H7 (cell line): ENCODE measurements at places on chromosomes 7 and 10. TPM values are rescaled to one million over a fixed set of nuclear protein-coding genes. Genes with fewer than 3 reads are reported as not detected.

Gene AS3MT
- total RNA-seq, result 10.7 and 14.5 TPM in 2 replicates

Gene SSC4D
- 19.6 and 25.5 TPM in 2 replicates for total RNA-seq

DNA sequence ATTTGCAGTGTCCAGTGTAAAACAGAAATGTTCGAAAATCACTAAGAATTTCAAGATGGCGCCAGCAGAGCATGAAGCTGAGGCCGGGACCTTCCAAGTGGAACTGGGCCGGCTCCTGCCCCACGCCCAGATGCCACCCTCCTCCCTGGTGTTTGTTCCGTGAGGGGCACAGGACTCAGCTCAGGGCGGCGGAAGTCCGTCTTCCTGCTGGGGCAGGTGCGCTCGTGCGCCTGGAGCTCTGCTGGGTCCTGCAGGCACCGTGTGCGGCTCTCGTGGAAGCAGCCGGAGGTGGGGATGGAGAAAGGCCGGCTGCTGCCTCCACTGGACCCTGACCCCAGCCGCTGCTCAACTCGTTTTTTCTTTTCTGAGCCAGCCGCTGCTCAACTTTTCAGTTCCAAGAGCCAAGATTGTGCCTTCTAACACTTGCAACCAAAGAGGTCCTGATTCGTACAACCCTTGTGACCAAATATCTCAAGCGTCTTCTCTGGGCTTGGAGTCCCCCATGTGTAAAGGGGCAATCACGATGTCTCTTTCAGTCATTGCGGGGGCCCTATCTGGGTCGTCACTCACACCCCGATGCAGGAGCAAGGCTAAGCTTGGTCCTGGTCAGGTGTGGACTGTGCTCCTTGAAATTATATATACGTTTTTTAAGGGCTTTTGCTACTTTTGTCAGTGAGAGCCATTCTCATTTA is 334.4 kb downstream of the ADARB2 start:
- peak; percentile 36 for DNase-seq

GRCh38 chr10:125038637-125039036 is 96.7 kb downstream of the ZRANB1 start:
- peak; percentile 77 for DNase-seq

DNA sequence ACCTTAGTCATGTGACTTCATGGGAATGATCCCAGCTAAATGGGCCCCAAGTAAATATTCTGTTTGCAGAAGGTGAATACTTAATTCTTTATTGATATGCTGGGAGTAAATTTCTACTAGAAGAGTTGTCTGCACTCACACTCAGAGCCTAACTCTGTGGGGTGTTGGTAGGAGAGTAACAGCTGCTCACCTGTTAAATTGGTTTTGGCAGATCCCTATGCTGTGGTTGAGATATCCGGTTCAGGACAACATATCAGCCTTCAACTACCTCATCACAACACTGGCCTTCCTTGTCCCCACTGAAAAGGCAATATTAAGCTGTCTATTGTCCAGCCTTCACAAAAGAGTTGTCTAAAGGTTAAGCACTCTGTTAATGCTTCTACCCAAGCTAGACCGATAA is 738.3 kb downstream of the INHBA start:
- DNase-seq, result no peak

Gene CYP26A1
- total RNA-seq, result 44.4 and 190 TPM in 2 replicates

DNA sequence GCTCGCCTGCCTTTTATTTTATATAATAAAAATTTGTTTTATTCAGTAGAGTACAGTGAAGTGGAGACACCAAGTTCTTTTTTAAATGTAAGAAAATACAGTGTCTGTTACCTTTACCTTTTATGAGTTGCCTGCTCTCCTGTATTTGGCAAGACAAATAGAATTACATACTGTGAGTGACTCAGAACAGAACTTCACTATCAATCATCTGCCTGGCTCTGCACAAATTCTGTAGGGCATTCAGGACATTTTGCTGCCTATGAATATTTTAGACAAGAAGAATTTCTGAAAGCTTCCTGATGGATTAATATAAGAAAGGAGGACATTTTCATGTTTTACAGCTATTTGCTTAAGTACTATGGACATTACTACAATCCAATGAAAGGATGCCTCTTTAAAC is 135.4 kb upstream of the PHF14 start:
- no peak for DNase-seq

- DNase-seq, result peak; percentile 91
Measured at GRCh38 chr10:70672165-70673042, at the start of gene ADAMTS14. Gene ADAMTS14 (plus strand): TSS chr10:70672506. CDS start chr10:70672803, 297 bp downstream.

Gene CLDN3
- total RNA-seq, result 3.3 and 5.9 TPM in 2 replicates

DNA sequence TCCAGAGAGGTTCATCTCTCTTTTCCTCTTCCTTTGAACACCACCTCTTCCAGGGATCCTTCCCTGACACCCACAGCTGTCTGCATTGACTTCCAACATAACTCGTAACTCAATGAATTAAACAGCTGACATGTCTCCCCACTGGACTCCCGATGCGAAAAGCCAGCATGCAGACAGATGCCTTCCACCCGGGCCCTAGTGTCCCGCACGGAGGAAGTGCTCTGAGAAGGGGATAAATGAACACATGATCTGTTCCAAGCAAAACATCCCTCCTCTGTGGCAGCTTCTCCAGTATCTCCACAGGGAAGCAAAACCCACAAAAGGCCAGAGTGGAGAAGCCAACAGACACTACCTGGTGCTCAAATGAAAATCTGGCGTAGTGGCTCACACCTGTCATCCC is 28.3 kb downstream of the OGDHL start:
- peak; percentile 8 for DNase-seq

DNA sequence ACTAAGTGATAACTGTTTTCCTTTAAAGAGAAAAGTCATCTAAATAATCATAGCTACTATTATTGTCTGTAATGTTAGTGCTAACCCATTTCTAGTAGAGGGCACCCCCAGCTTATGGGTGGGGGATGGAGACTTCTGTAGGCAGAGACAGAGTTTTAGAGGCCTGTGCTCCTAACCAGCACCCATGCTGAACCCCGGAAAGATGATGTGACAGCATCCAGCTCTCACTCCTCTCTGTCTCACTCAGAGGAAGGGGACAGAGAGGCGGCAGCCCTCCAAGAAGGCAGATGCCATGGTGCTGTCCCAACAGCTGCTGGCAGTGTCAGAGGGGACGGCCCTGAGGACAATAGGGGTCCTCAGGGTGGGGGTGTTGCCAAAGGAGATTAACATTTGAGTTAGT is 74.4 kb upstream of the PRLHR start:
- DNase-seq, result no peak

DNA sequence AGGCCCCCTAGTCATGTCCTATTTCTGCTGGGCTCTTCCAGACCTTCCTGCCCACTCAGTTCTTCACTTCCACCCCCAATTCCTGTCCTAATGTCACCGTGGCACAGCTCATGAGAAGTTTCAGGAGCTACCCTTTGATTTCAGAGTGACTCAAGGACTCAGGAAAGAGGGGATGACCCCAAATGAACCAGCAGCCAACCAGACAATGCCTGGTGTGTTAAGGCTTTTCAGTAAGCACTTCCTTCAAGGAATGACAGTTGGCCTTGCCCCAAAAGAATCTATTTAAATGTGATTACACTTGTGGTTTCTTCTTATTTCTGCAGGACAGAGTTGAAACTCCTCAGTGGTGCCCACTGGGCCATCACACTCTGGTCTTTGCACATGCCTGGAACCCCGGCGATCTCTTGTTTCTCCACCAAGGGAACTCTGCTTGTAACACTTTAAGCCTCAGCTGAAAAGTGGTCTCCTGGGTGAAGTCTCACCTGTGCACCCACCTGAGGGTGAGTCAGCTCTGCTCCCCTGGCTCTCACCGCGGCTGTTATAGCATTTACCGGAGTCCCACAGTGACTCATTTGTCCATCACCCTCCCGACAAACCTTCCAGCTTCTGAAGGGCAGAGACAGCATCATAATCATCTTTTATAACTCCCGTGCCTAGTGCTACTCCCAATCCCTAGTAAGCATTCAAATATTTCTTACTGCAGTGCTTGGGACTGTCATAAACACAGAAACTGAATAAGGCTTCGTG is 123.0 kb upstream of the SVIL start:
- no peak for DNase-seq

Gene ARHGAP22
- total RNA-seq, result 5.4 and 9.1 TPM in 2 replicates

DNA sequence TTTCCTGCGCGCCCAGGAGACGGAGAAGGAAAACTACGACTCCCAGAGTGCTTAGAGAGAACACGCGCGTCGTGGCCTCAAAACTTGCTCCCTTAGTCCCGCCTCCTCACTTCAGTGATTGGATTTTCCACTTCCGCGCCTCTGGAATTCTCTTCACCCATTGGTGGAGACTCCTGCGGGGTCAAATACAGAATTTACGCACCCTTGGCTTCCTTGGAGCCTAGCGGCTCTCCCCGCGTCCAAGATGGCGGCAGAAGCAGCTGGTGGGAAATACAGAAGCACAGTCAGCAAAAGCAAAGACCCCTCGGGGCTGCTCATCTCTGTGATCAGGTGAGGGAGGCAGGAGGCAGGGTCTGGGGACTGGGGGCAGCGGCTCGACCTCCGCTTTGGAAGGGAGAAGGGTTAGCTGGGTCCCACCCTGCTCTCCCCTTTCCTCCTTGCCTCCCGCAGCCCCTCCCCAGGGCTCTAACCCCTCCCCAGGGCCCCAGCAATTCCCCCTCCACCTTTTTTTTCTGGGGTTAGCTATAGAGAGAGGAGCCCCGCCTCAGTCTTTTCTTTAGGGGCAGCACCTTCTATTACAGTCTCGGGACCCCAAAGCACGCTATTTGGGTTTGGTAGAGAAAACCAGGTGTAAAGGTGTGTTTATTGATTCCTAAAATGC is at the start of gene EXOC4:
EXOC4 (plus strand) TSS at position 221 of the 661 bp plus-strand sequence.
- peak; percentile 89 for DNase-seq

GRCh38 chr10:29183301-29183945 is 105.4 kb upstream of the LYZL1 start:
- DNase-seq, result no peak

GRCh38 chr7:47991741-47992311 is 12.4 kb upstream of the HUS1 start:
- DNase-seq, result peak; percentile 90

DNA sequence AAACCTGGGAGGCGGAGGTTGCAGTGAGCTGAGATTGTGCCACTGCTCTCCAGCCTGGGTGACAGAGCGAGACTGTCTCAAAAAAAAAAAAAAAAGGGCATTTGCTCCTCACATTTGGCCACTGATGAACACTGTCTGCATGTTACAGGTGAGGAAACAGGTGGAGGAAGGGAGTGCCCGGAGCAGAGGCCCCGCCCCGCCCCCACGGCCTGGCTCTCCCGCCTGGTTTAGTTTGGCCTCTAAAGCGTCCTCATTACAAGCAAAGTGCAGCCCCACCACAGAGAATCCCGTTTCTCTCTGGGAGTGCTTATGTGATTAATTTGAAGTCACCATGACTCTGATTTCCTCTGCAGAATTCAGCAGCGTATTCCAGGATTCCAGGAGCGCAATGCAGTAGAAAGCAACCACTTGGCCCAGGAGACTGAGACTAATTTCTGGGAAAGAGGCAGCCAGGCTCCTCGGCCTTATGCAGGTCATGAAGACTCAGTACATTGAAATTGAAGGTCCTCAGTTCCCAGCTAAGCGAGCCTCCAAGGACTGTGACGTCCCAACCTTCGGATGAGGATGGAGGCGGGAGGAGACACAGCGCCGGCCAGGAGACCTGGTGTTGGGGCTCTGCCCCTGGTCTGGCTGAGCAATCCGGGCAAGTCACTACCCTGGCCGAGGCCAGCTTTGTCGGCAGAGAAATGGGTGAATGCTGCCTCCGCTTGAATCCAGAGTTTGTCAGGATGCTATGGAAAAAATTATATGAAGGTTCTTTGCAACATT is 44.7 kb downstream of the RBM17 start:
- DNase-seq, result peak; percentile 82

DNA sequence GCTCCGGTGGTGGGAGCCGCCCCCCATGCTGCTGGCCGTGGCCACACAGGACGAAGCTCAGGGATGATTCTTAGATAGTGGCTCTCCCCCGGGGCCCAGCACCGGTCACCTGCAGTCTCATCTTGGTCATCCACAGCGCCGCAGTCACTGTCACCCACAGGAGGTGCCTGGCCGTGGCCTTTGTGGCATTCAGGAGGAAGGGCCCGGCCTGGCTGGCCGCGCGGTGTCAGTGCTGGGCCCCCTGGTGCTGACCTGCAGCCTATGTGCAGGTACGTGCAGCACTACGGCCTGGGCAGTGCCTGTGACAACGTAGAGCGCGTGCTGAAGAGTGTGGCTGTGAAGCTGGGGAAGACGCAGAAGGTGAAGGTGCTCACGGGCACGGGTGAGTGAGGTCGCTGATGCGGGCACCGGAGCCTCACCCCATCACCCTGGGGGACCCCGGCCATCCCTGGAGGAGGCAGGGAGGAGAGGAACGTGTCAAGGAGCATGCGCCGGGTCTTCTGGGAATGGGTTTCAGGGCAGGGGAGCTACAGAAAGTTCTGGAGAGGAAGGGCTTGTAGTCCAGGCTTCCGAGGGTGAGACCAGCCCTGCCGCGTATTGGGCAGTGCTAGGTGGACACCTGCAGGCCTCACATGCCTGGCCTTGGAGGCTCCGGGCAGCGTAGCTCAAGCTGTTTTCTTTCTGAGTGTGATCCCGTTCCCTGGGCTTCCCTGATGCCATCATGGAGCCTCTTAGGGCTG is 5.0 kb downstream of the SPRN start:
- DNase-seq, result peak; percentile 50

- no peak for DNase-seq
Measured at GRCh38 chr7:154985230-154985629, 17.7 kb downstream of the PAXIP1 start.
